ENCODE measurements at places on chromosomes 16 and 17. TPM values are rescaled to one million over a fixed set of nuclear protein-coding genes. Genes with fewer than 3 reads are reported as not detected.

The CORO6 gene
- 3.4 TPM for total RNA-seq

The KCNAB3 gene
- 18.8 TPM for total RNA-seq

DNA sequence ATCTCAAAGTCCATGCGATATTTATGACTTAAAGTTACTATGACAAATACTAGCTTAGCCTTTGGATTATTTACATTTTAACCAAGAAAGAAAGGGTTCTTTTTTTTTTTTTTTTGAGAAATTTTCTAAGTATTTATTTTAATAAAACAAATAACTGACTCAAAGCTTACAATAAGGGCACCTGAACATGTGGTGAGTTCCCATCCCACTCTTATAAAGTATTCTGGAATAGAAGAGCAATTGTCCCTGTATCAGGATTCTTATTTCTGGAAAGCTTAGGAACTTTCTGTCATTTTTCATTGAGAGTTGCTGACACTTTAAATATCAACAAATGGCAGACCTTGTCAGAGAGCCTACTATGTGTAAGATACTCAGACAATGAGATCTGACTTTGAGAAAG is 686.1 kb upstream of the SOX9 start:
- H3K27me3 ChIP-seq, result no peaks in the 10 kb centered on the region
- peaks cover 17% of the 10 kb centered on the region for H3K4me1 ChIP-seq
- H3K4me3 ChIP-seq, result no peak overlapping the region
- H3K27ac ChIP-seq, result no peak overlapping the region

DNA sequence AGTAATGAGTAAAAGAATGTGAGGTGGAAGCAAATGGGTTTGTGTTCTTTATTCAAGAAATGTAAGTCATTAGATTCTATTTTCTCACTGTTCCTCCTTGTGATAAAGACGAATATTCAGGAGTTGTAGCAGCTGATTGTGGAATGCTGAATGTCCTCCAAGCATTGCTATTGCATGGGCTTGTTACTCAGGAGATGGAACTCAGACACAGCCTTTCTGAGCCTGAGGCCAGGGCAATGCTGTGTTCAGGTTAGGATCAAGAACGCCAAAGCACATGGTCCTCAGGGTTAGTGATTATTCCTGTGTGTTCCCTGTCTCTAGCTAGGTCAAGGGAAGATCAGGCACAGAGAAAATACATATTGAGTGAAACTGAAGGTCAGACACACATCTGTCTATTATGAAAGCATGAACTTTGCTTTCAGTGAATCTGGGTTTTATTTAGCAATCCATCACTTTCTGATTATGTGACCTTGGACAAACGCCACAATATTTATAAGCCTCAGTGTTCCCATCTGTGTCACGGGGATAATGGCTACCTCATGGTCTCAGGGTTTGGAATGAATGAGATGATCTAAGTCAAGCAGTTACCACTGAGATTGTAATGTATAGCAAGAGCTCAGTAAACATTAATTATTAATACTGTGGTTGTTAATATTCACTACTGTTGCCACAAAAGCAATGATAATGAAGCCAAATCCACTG is 426.8 kb upstream of the DYNLRB2 start:
- H3K4me3 ChIP-seq, result no peak overlapping the region
- no peak for DNase-seq
- H3K4me1 ChIP-seq, result no peaks in the 10 kb centered on the region
- peaks cover 24% of the 10 kb centered on the region for H3K27me3 ChIP-seq

DNA sequence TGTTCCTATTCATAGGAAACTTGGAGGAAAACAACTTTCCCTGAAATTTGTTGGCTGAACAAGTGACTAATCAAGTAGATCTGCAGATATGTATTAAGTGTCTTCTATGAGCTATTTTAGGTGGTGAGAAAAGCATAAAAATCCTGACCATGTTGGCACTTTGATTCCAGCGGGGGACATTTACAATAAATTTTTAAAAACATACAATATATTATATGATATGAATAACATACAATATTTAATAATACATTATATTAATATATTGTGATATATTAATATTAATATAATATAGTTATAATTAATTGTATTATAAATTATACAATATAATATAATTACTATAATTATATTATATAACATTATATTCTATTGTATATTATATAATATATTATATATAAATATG is 362.9 kb upstream of the SOX9 start:
- no peak overlapping the region for H3K27ac ChIP-seq
- no peak for DNase-seq
- no peaks in the 10 kb centered on the region for H3K36me3 ChIP-seq
- no peaks in the 10 kb centered on the region for H3K27me3 ChIP-seq
- H3K4me1 ChIP-seq, result no peaks in the 10 kb centered on the region
- H3K4me3 ChIP-seq, result no peak overlapping the region

DNA sequence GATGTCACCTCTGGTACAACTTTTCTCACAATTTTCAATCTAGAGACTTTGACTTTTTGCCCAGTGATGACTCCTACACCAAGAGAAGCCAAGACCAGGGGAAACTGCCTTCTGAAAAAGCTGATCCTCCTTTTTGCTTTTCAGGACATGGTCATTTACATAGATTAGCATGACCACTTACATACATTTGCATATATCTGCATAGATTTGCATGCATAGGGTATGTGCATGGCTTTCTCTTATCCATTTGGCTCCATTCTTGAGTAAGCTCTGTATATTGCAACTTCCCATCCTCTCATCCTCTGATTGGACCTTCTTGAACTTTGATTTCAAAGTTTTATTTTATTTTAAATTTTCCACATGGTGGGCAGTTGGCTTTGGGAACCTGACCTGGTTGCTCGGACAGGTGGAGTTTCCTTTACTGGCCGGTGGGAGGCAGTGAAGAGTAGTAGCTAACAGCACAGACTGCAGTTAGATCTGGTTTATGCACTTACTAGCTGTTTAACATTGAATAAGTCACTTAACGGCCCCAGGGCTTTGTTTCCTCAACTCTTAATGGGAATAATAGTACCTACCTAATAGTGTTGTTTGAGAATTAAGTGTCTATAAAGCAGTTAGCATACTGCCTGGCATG is 92.9 kb downstream of the GPR139 start:
- no peaks in the 10 kb centered on the region for H3K4me1 ChIP-seq
- DNase-seq, result no peak
- no peak overlapping the region for H3K4me3 ChIP-seq
- peaks cover 14% of the 10 kb centered on the region for H3K27me3 ChIP-seq
- H3K27ac ChIP-seq, result no peak overlapping the region
- H3K36me3 ChIP-seq, result no peaks in the 10 kb centered on the region

- H3K27ac ChIP-seq, result no peak overlapping the region
- H3K4me1 ChIP-seq, result peaks cover 4% of the 10 kb centered on the region
- no peak for DNase-seq
- H3K36me3 ChIP-seq, result no peaks in the 10 kb centered on the region
These were observed 19.9 kb downstream of the MIS12 start for GRCh38 chr17:5506307-5506706.

Measured in mesothelial cell of epicardium (in vitro differentiated cells).